AML-193 (cell line): ENCODE measurements at places on chromosomes 6 and 20.

- DNase-seq = no peak
Measured at GRCh38 chr20:17932396-17932795, 36.2 kb downstream of the SNX5 start.

- DNase-seq = no peak
Measured at GRCh38 chr6:87851674-87852299, 149.8 kb upstream of the AKIRIN2 start.

DNA sequence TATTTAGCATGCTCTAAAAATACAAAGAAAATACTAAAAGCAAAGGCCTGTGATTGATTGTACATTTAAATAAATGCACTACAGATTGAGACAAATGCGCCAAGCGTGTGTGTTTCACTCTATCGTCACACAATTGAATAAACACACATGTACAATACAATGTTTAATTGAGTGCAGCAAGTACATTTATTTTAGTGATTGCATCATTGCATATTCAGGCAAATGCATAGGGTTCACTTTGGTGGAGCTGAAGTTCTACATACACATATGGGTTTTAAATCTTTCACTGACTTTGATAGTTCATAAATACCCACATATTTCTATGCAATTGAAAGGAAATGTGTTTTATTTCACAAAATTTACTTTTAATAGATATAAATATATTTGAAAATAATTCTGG lies 750.6 kb upstream of the MMS22L start:
- no peak for DNase-seq

GRCh38 chr6:79230149-79230548 lies 4.3 kb downstream of the HMGN3 start:
- no peak for DNase-seq

DNA sequence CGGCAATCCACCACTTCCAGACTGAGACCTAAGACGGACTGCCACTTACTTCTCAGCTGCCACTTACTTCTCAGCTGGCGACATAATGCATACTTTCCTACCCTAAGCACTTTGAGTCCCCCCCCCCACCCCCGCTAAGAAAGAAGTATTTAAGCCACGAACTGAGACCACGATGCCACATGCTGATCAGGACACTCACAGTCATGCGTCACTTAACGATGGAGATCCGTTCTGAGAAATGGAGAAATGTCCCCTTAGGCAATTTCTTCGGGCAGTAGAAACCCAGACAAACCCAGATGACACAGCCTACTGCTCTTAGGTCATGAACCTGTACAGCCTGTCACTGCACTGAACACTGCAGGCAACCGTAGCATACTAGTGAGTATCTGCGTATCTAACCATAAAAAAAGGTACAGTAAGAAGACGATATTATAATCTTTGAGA lies 690 bp downstream of the IFNGR1 start:
- DNase-seq = peak; percentile 91

DNA sequence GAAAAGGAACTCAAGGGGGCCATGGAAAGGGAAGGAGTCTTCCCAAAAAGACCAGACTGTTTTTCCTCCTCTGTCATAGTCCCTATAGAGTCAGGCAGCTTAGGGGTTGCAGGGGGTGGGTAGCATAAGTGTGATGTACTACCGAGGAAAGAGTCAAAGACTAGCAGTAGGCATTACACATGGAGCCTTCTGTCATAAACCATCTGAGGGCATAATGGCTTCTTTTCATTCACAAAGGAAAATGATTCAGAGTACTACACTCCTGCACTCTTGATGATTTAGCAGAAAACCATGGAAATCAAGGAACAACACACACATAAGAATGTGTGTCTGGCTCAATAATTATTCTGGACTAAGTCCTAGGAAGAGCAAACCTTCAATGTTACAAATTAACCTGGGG lies 14.9 kb downstream of the PLN start:
- DNase-seq = no peak

- no peak for DNase-seq
Measured at GRCh38 chr6:144737998-144738397, 452.9 kb downstream of the UTRN start.

DNA sequence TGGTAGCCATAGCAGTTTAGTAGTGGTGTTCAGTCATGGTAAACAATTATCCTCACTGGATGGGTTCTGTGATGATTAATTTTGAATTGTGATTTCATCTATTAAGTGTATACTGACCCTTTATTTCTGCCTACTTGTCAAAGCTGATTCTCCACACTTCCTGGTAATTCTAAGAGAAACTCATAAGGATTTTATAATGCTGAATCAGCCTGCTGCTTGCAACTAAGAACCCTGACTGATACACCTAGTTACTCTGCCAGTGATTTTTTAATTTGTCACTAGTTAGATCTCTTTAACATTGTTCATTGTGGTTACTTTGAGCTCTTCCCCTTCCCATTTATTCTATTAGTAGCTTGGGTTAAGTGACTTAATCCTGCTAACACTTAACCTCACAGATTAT lies 8.6 kb downstream of the CDC40 start:
- no peak for DNase-seq

- peak; percentile 19 for DNase-seq
Measured at GRCh38 chr20:5000263-5001173, 792 bp downstream of the SLC23A2 start.

DNA sequence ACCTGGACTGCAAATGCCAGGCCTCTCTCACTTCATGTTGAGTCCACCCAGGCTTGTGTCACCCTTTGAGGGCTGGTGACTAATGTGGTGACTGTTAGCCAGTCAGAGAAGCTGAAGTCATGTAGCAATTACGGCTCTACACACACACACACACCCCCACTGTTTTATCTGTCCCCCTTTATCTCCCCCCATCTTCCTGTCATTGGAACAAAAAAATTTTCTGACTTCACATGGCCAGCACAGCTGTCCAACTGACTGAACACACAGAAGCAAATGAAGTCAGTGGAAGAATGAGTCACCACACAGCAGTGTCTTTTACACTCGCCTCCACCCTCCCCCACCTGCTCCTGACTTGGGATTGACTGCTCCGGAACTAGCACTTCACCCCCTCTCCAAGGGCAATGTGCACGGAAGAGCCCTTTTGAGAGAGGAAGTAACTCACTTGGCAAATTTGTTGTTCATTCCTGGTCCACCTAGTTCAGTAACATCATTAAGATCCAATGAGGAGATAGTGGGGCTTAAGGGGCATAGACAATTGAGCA lies 198.0 kb downstream of the RNF144B start:
- no peak for DNase-seq

- peak; percentile 28 for DNase-seq
Measured at GRCh38 chr6:149750136-149750609, 632 bp downstream of the PCMT1 start.

- DNase-seq = no peak
Measured at GRCh38 chr20:24261351-24261750, 208.1 kb upstream of the SYNDIG1 start.

GRCh38 chr6:130937942-130938604 lies 110.9 kb downstream of the SMLR1 start:
- no peak for DNase-seq

DNA sequence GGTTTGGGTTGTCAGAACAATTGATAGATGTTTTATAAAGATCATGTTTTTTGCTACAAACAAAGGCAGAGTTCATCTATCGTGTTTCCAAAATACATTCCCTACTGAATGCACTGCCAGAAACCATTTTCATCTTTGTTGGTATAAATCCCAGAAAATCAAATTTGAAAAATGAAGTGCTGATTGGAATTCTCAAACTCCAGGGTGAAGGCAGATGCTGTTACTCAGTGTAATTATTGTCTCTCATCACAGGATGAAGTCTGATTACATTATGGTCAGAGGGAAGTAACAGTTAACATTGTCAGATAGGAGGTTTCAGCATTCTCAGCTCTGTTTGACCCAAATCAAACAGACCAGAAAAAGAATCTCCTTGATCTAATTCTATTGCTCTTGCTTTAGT lies 198.4 kb upstream of the KCNK16 start:
- DNase-seq = no peak

GRCh38 chr6:23910420-23910819 lies 215.6 kb upstream of the NRSN1 start:
- no peak for DNase-seq

- DNase-seq = no peak
Measured at GRCh38 chr20:12020846-12021245, 103.2 kb downstream of the BTBD3 start.
